ENCODE measurements at places on chromosomes 6 and 20.

DNA sequence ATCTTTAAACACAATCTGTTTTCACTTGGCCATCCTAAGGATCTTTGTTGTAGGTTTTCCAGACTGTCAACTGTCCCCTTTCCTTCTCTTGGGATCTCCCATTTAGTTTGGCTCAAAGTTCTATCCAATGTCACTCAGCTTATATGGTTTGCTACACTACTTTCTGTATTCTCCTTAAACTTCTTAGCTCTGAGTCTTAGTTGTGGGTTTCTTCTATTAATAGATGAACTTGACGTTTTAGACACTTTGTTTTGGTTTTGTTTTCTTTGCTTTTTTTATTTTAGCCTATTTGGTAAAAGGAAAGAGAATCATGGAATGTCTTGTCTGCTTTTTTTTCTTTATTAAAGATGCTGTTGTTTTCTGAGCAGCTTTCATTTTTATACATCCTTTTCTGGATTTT is 11.4 kb downstream of the RMND1 start:
- no peak for DNase-seq

GRCh38 chr6:89415185-89415584 is 3.1 kb upstream of the RRAGD start:
- DNase-seq: no peak

DNA sequence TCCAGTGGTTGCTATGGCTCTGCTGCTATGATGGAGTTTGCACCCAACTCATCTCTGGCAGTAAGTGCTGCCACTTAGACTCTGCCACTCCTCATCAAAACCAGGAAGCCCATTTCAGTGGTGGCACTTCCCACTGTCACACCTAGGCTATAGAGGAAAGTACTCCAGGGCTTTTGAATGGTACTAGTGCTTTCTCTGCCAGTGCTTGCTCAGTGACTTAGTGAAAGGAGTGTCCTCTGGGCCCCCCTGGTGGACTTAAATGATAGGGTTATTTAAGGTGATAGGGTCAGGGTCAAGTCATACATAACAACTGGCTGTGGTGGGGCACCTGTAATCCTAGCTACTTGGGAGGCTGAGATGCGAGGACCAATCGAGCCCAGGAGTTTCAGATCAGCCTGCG is 22.8 kb downstream of the FITM2 start:
- no peak for DNase-seq

DNA sequence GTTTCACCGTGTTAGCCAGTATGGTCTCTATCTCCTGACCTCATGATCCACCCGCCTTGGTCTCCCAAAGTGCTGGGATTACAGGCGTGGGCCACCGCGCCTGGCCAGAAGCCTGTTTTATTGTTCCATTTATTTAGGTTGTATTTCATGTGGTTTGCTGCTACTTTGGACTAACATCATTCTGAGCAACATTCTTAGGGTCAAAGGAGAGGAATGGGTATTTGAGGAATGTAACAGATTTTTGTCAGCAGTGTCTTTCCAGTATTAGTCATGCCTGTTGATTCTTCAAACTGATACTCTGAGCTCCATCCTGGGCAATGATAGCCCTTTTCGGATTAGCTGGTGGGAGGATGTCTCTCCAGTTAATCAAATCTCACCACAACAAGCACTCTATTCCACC is 213.0 kb upstream of the CITED2 start:
- no peak for DNase-seq

DNA sequence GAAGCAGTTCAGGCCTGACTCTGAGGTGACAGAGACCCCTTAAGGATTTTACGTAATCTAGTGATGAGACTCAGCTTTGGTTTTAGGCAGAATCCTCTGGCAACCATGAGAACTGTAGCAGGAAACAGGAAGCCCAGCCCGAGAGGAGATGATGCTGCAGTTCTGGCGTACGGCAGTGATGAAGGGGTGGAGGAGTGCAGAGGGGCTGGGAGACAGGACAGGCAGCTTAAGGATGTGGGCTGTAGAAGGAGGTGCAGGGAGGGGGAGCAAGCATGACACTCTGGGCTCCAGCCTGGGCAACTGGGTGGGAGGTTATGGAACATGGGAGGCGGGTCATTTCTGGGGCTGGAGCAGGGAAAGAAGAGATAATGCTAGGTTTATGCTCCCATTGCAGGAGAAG is 67.1 kb downstream of the LRFN2 start:
- DNase-seq: no peak

- no peak for DNase-seq
Observed at GRCh38 chr6:166516251-166516884, 70.1 kb downstream of the RAMACL start.

GRCh38 chr20:38001981-38002380 is 31.3 kb downstream of the TTI1 start:
- no peak for DNase-seq
